Cortex of kidney (tissue), 1 donor: ENCODE measurements at places on chromosomes 7 and 10.

DNA sequence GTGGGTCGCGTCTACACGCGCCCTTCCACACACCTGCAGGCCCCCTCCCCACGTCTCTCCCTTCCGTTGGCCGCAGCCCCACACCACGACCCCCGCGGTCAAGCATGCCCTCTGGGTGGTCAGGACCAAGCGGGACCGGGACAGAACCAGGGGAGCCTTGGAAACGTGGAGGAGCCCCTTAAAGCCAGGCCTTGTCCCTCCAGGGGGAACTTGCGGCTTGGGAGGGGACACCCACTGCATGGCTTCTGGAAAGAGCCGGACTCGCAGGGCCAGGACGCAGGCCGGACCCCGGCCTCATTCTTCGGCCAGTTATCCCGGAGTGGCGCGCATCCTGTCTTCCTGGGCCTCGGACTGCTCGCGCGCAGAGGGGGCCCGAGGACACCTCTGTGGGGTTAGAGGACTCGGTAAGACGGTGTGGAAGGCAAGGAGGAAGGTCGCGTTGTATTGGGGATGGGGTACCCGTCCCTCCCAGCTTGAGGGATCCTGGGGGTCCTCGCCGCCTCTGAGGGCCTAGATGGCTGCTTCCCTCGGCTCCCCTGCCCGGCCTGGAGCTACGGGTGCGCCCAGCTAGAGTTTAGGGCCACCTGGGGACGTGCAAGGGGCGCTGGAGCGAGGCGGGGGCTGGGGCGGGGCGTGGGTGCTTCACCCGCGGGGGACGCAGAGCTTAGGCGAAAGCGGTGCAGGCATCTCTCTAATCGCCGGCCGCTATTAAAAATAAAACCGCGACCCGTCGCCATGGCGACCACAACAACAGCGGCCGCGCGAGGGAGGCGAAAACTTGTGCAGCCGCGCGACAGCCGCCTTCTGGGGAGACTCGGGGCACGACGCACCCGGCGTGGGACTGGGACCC lies 1.8 kb upstream of the PDGFA start:
- DNase-seq = no peak

GRCh38 chr10:35451151-35452016 lies 115.1 kb downstream of the CCNY start:
- DNase-seq = no peak

DNA sequence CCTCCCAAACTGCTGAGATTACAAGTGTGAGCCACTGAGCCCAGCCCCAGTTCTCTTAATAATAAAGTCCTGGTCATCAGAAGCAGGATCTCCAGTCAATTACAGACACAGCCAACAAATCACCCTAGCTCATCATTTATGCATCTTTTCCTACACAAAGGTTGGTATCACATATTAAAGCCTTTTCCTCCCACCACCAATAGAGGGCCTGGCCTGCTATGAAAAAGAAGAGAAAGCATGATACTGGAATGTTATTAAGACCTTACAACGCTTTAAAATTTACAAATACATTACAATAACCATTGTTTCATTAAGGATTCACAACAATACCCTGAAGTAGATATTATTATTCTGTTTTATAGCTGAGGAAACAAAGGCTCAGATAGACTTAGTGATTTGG lies 25.9 kb downstream of the VAX1 start:
- DNase-seq = no peak

DNA sequence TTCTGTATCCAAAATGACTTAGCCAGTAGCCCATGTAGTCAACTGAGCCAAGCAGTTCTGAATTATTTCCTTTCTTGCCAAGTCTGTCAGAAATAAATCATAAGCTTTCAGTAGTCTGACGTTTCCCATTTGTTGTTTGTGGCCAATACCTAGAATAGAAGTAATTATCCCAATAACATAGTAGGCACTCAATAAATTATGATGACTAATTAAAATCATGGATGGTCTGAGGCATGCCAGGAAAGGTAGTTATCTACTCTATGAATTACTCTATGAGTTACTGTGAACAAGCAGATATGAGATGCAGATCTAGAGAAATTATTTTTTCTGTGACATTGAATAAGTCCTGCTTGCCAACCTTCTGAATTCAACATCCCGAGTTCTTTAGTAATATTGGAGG lies 2.3 kb downstream of the CABCOCO1 start:
- no peak for DNase-seq

- no peak for DNase-seq
Measured at GRCh38 chr7:18117482-18117881, 89.8 kb upstream of the PRPS1L1 start.

GRCh38 chr10:9188022-9188810 lies 1133.7 kb downstream of the GATA3 start:
- no peak for DNase-seq

GRCh38 chr10:8014649-8015048 lies 39.8 kb upstream of the GATA3 start:
- DNase-seq = no peak

GRCh38 chr7:98862203-98862602 lies 7.6 kb downstream of the TMEM130 start:
- DNase-seq = no peak

- no peak for DNase-seq
Measured at GRCh38 chr7:90269163-90269562, 24.2 kb downstream of the CFAP69 start.

DNA sequence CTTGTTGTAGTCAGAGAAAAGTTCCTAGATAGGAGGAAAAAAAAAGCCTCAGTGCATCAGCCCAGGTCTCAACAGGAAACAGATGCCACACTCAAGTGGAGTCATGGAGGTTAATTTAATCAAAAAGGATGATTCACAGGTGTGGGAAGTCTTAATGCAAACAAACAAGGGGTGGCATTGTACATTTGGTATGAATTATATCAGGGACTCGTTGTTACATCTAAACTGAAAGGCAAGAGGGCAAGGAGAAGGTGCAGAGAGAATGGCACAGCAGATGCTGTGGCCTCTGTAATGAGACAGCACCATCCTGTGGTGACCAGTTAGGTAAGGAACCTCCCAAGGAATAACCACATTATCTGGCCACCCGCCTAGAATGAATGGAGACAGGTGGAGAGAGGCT lies 133.7 kb downstream of the PTPRZ1 start:
- DNase-seq = no peak

DNA sequence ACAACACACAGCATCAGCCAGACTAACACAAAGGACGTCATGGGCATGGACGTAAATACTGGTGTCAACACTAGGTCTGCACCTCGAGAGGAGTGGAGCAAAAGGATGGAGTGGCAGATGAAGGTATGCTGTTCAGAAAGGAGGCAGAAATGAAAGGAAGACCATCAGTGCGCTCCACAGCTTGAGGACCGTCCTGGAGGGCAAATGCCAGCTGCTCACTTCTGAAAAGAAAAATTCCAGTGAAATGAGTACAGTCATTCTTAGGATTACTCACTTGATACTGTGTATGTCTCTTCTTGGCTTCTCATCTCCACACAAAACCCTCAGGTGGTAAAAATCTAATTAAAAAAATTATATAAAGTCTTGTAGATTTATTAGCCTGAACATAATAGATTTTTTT lies 44.8 kb downstream of the EGFR start:
- no peak for DNase-seq
